Activated CD8-positive, alpha-beta memory T cell treated with anti-CD3 and anti-CD28 coated beads, Interleukin-2, amount 10 ng/mL, durations not matched to agents 7 days and 5 days (primary cell): ENCODE measurements at places on chromosomes 6 and 20. TPM values are rescaled to one million over a fixed set of nuclear protein-coding genes. Genes with fewer than 3 reads are reported as not detected.

Gene LY6G6D
- total RNA-seq, result not detected

Gene RIPOR3
- not detected for total RNA-seq

Gene MMS22L
- total RNA-seq, result 46.3 TPM

Gene HSPA1L
- 3.1 TPM for total RNA-seq

Gene NCOA3
- 74.9 TPM for total RNA-seq

DNA sequence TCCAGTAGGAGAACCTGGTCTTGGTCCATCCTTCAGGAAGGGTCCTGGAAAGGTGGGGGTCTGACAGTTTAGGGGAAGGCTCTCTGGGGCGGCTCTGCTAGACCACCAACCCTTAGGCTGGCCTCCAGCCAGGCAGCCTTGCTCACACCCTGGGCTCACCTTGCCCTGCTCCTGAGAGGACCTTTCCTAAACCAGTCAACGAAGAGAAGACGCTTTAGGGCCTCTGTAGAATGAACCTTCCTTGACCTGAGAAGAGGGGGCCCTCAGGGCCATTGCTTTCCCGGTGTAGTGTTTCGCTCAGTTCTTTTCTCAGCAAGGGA lies 1.1 kb downstream of the CDC25B start:
- no peak for DNase-seq

GRCh38 chr6:66340736-66341135 lies 633.7 kb upstream of the EYS start:
- DNase-seq, result no peak

GRCh38 chr20:25280051-25280573 lies 32.2 kb downstream of the PYGB start:
- no peak for DNase-seq

DNA sequence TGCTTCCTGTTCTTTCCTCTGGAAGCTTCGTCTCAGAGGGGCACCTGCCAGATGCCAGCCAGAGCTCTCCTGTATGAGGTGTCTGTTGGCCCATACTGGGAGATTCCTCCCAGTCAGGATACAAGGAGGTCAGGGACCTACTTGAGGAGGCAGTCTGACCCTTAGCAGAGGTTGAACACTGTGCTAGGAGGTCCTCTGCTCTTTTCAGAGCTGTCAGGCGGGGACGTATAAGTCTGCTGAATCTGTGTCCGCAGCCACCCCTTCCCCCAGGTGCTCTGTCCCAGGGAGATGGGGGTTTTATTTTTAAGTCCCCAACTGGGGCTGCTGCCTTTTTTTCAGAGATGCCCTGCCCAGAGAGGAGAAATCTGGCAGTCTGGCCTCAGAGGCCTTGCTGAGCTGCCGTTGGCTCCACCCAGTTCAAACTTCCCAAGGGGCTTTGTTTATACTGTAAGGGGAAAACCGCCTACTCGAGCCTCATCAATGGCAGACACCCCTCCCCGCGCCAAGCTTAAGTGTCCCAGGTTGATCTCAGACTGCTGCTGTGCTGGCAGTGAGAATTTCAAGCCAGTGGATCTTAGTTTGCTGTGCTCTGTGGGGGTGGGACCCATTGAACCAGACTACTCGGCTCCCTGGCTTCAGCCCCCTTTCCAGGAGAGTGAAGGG lies 326.7 kb downstream of the BCKDHB start:
- DNase-seq, result no peak

DNA sequence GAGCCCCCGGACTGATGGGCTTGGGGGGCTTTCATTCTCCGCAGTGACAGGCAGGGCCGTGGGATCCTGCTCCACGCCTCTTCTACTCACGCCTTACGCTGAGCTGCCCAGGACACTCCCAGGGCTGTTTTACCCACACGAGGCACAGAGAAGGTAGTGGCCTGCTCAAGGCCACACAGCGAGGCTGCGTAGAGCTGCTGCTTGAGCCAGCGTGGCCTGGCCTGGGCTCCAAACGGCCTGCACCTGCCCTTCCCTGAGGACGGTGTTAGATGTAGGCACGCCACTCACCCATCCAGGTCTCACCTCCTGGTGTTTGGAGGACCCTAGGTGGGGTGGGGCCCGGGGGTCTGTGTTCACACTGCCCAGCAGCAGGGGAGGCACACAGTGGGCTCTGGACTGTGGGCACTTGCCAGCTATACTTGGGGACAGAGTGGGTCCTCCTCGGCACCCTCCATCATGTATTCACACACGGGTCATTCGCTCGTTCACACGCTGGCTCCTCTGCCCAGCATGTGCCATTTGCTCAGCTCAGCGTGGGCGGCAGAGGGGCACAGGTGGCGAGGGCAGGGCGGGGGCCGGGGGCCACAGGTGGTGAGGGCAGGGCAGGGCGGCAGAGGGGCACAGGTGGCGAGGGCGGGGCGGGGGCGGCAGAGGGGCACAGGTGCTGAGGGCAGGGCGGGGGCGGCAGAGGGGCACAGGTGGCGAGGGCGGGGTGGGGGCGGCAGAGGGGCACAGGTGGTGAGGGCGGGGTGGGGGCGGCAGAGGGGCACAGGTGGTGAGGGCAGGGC lies 18.4 kb upstream of the RBBP8NL start:
- no peak for DNase-seq

- DNase-seq, result no peak
Observed at GRCh38 chr6:2410656-2411380, 165.4 kb upstream of the GMDS start.
